ENCODE measurements at places on chromosomes 7 and 10. TPM values are rescaled to one million over a fixed set of nuclear protein-coding genes. Genes with fewer than 3 reads are reported as not detected.

ATOH7 gene
- 0.48 TPM for total RNA-seq

CLDN3 gene
- not detected for total RNA-seq

SPDYE5 gene
- not detected for total RNA-seq

ZNF862 gene
- total RNA-seq, result 24.7 TPM

OPALIN gene
- total RNA-seq, result not detected

C1QL3 gene
- not detected for total RNA-seq

FAM13C gene
- 1.9 TPM for total RNA-seq

KEL gene
- not detected for total RNA-seq

ASZ1 gene
- 0.24 TPM for total RNA-seq

SLC26A5 gene
- total RNA-seq, result not detected
